ENCODE measurements at places on chromosomes 7 and 10.

GRCh38 chr10:70302292-70302691 lies 18.5 kb upstream of the NPFFR1 start:
- peak; percentile 29 for DNase-seq

DNA sequence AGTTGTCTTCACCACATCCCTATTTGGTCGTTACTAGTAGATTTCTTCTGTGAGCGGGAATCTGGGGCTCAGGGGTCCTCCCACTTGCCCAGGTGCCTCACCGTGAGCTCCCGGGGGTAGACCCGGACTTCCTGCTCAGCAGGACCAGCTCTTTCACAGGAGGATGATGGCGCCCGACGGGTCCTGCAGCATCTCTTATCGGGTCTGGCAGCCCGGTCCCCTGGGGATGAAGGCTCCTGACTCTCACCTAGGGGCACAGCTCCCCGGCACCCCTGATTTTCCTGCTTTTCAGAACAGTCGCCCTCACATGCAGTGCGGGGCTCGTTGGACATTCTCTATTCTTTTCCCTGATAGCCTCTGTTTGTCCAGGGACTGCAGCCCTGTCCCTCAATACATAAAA lies 33.0 kb upstream of the SHH start:
- DNase-seq, result no peak

DNA sequence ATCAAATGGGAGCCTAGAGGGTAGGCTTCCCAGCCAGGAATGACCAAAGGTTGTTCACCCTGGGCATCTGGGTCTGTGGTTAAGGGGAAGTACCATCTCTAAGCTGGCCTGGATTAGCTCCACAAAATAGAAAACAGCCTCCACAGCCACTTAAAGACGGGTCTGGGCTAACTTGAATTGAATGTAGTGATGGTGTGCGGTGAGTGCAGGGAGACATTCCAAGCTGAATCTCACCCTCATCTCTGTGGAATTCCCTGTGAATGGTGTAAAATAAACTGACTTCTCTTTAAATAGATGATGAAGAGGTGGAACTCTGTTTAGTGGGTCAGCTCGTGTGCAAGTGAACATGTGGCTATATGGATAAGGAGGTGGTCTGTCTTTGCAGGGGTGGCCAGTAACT lies 251.0 kb downstream of the DYNC1I1 start:
- peak; percentile 68 for DNase-seq

DNA sequence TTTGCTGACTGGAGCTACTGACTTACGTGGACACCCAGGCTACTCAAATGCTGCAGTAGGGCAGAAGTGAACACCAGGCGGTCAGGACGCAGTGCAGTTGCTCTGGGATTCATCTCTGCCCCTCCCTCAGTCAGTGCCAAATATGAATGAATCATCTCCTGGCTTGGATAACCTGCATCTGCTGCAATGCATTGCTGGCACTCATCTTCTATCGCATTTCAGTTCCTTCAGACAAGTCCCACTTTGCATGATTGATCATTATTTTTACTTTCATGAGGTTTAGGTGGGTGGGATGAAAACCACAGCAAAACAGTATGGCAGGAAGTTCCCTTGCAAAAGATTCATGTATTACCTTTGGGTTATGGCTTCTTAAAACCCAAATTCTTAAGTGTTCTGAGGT lies 224.6 kb upstream of the NRP1 start:
- peak; percentile 58 for DNase-seq

- peak; percentile 4 for DNase-seq
Observed at GRCh38 chr7:124263232-124263827, 230.5 kb upstream of the TMEM229A start.

DNA sequence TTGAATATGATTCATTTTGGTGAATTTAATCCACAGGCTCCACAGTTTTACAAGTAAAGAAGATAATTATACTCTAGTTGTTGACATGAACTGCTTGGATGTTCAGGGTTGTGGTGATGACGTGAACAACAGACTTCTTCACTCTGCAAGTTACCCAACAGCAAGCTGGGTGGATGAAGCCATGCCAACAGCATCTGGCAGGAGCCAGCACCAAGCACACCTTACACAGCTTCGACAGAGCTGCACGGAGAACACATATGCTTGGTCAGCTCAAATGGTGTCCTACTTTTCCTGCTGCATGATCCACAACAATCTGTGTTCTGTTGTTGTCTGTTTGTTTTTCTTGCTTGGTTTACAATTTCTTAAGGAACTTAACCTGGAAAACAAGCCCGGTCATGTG lies 9.8 kb downstream of the NOD1 start:
- no peak for DNase-seq

DNA sequence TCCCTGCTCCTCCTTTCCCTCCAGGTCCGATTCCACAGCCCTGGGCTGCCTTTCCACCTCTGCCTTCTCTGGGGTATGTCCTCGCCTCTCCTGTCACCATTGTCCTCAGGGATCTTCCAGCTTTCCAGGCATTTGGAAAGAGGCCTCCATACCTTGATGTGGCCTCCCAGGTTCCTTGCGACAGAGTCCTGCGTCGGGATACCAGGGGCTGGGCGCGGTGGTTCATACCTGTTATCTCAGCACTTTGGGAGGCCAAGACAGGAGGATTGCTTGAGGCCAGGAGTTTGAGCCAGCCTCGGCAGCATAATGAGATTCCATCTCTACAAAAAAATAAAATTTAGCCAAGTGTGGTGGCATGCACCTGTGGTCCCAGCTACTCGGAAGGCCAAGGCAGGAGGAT lies 171.1 kb downstream of the CUX1 start:
- DNase-seq, result no peak

DNA sequence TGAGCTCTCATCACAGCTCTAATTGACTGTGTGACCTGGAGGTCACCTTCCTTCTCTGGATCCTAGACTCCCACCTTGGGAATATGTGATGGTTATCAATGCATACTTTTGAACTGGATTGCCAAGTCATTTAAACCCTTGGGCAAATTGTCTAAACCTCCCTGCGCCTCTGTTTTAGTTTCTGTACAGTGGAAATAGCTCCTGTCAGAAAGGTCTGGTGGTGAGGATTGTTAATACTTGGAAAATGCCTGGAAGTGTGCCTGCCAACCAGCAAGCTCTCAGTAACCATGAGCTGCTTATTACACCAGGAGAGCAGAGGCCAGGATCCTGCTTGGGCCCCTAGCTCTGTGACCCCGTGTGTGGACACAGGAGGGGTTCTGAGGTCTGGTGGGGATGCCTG lies 108.7 kb upstream of the PPIF start:
- DNase-seq, result no peak

DNA sequence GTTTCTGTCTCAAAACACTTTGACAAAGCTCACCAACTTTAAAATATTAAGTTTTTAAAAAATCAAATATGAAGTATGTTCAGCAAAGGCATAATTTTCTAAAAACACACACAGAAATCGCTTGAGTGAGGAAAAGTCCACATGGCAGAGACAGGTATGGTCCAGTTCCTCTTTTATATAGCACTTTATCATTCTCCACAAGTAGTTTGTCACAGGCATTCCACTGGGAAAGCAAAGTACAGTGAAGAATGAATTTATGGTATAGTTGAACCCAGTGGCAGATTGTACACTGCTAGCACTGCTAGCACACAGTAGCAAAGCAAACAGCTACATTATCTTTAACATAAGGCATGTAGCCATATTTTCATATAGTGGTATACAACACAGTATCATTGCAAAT lies 102.3 kb downstream of the HECTD2 start:
- no peak for DNase-seq

DNA sequence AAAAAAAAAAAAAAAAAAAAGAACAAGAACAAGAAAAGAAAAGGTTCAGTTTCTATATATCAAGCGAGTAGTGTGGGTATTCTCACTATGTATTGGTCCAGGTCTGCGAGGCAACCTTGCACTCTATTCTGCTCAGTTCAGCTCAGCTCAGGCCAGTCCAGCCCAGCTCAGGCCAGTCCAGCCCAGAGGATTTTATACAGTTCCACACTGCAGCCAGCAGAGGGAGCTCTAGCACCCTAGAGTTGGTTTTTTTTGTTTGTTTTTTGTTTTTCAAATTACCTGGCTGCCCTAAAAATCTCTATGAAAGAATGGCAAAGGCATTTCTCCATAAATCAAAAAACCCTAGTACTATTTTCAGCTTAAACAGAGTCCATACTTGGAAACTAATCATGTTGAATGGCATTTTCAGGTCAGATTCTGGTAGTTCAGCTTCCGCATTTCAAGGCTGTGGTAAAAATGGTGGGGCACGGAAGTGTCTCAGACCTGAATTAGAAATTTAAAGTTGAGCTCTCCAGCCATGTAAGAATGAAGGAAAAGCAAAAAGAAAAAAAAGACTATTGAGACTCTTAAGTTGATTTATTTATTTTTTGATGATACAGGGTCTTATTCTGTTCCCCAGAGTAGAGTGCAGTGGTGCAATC lies 55.2 kb upstream of the GSDME start:
- DNase-seq, result peak; percentile 39

DNA sequence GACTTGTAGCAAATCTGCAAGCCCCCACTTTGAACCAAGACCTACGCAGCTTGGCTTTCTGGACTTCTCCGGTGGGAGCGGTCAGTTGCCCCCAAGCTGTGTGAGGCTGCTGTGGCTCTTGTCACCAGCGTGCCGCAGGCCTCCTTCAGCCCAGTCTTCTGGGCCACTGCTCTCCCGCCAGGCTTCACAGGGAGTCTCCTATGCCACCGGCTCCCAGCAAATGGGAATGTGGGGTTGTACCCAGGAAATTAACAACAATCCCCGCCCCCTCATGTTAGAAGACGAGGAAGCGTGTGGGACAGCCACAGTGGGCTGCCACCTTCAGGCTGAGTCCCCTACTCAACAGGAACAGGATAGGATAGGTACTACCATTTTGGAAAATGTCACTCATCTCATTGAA lies 4.2 kb downstream of the WDR86 start:
- DNase-seq, result no peak

DNA sequence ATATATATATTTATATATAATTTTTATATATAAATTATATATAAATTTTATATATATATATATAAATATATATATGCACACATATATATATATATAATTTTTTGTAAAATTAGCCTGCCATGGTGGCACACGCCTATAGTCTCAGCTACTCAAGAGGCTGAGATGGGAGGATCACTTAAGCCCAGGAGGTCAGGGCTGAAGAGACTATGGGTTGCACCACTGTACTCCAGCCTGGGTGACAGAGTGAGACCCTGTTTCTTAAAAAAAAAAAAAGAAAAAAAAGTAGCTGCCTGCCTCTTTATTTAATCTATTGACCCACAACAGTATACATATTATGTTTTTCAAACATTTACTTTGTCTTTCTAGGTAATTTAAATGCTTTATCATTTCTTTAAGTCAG lies 19.2 kb downstream of the BCAP29 start:
- no peak for DNase-seq
